D341Med (cell line): ENCODE measurements at places on chromosomes 11 and 22.

- DNase-seq: no peak
Measured at GRCh38 chr11:100525635-100526034, 161.5 kb upstream of the ARHGAP42 start.

- no peak for DNase-seq
Measured at GRCh38 chr22:42562279-42562678, 8.5 kb downstream of the SERHL2 start.

GRCh38 chr11:47587039-47587716 is 700 bp downstream of the FAM180B start:
- no peak for DNase-seq

DNA sequence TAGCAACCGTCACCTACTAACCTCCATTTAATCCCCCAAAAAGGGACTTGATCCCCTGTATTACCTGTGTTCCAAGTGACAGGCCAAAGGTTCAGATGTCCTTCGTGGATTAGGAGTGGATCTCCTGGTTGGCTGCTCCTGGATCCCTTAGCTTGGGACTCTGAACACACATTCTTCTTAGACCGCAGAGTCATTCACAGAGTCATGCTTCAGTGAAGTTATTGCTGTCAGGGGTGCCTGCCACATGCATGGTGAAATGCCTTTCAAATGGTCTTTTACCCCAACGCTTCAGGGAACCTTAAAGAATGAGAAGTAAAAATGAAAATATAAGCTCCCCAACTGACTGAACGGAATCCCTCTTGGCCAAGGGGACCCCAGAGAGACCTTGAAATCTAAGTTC is 49.1 kb downstream of the ADAMTS8 start:
- no peak for DNase-seq

GRCh38 chr11:108967571-108967970 is 302.7 kb downstream of the DDX10 start:
- peak; percentile 67 for DNase-seq

GRCh38 chr11:35579557-35580396 is 38.5 kb upstream of the FJX1 start:
- DNase-seq: no peak

GRCh38 chr11:19398772-19399527 is 158.2 kb upstream of the E2F8 start:
- DNase-seq: no peak

GRCh38 chr11:109229682-109230081 is 192.3 kb upstream of the C11orf87 start:
- no peak for DNase-seq
